ENCODE measurements at places on chromosomes 6 and 20. TPM values are rescaled to one million over a fixed set of nuclear protein-coding genes. Genes with fewer than 3 reads are reported as not detected.

Gene UBE2V1
- 185 TPM for total RNA-seq

Gene NAPB
- 12.3 TPM for total RNA-seq

Gene CALHM5
- 0.17 TPM for total RNA-seq

Gene ANKS1A
- 30.9 TPM for total RNA-seq

Gene NKX2-2
- not detected for total RNA-seq

Gene OSTM1
- total RNA-seq = 30.3 TPM

Gene SLC24A3
- 6.2 TPM for total RNA-seq

Gene ADGRB3
- 1.2 TPM for total RNA-seq

Gene MYB
- 7.6 TPM for total RNA-seq

Gene MGME1
- total RNA-seq = 56.3 TPM

Gene MEI4
- total RNA-seq = 0.23 TPM

GRCh38 chr6:57089265-57089664, 723 bp upstream of the ZNF451 start:
- H3K4me1 ChIP-seq = peaks cover 3% of the 10 kb centered on the region
- no peaks in the 10 kb centered on the region for H3K36me3 ChIP-seq
- no peaks in the 10 kb centered on the region for H3K27me3 ChIP-seq
- peak overlapping the region; percentile 57 for H3K4me3 ChIP-seq
- no peak for DNase-seq

- H3K36me3 ChIP-seq = peaks cover 48% of the 10 kb centered on the region
- no peak for DNase-seq
- peaks cover 3% of the 10 kb centered on the region for H3K4me1 ChIP-seq
- peak overlapping the region; percentile 94 for H3K4me3 ChIP-seq
- H3K27ac ChIP-seq = peak overlapping the region; percentile 78
- H3K27me3 ChIP-seq = no peaks in the 10 kb centered on the region
Measured at GRCh38 chr6:132814716-132815570, 574 bp downstream of the RPS12 start.

GRCh38 chr20:33394718-33395117, 6.6 kb downstream of the CDK5RAP1 start:
- no peak overlapping the region for H3K4me3 ChIP-seq
- H3K4me1 ChIP-seq = no peaks in the 10 kb centered on the region
- DNase-seq = no peak
- no peak overlapping the region for H3K27ac ChIP-seq
- no peaks in the 10 kb centered on the region for H3K27me3 ChIP-seq

- peaks cover 3% of the 10 kb centered on the region for H3K4me1 ChIP-seq
- no peak overlapping the region for H3K27ac ChIP-seq
- no peak overlapping the region for H3K4me3 ChIP-seq
- H3K36me3 ChIP-seq = no peaks in the 10 kb centered on the region
- DNase-seq = no peak
- no peaks in the 10 kb centered on the region for H3K27me3 ChIP-seq
Measured at GRCh38 chr6:82264824-82265223, 17.3 kb upstream of the IBTK start.

DNA sequence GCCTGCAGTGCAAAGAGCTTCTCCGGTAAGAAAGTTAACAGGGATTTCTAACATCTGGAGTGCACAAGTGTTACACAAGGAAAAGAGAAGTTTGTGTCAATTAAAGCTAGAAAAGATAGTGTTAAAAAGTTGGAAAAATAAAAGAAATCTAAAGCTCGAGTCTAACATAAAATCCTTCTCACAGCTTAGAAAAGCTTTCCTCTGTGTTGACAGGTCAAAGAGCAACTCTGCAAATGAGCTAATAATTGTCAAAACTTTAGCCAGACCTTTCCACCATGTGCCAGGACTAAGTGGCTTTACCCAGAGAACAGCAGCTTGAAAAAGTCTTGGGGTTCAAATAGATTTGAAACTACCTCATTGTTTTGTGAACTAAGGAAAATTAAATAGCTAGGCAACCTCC, 14.8 kb downstream of the PTPRK start:
- no peak overlapping the region for H3K4me3 ChIP-seq
- H3K27ac ChIP-seq = no peak overlapping the region
- no peak for DNase-seq
- no peaks in the 10 kb centered on the region for H3K36me3 ChIP-seq

- no peak within 1 kb of the TSS for H3K4me3 ChIP-seq
- H3K27me3 ChIP-seq = no peaks in the 10 kb centered on the region
- H3K36me3 ChIP-seq = no peaks in the 10 kb centered on the region
- DNase-seq = no peak
- peaks cover 9% of the 10 kb centered on the region for H3K4me1 ChIP-seq
- H3K27ac ChIP-seq = no peak within 1 kb of the TSS
Measured at GRCh38 chr6:127459231-127459641, at the start of gene KIAA0408. Gene KIAA0408, minus strand, starts transcription at chr6:127459389. Its CDS starts 5,408 bp downstream, at chr6:127453981.

GRCh38 chr6:10351791-10352190, 63.1 kb downstream of the TFAP2A start:
- H3K27ac ChIP-seq = no peak overlapping the region
- H3K4me3 ChIP-seq = no peak overlapping the region
- H3K4me1 ChIP-seq = no peaks in the 10 kb centered on the region
- DNase-seq = no peak

DNA sequence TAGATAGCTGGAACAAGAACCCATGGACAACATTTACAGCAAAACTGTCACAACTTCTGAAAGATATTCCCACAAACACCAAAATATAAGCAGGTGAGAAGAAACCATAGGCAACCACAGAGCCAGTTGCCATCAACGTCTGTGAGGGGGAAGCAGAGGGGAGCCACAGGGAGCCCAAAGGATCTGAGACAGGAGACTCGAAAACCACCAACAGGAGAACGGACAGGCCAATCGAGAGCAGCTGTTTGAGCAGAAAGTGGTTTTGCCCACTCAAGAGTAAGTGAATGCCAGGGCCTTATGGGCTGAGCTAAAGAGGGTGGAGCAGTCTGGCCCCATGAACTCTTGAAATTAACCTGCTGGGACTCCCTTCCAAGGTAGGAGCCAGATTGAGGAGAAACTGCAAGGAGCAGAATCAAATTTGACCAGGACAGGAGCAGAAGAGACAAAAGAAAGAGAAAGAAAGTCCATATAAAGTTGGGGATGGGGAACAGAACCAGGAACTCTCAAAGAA, 195.4 kb downstream of the ANKRD60 start:
- H3K27me3 ChIP-seq = no peaks in the 10 kb centered on the region
- H3K36me3 ChIP-seq = no peaks in the 10 kb centered on the region
- DNase-seq = no peak
- H3K4me3 ChIP-seq = no peak overlapping the region

DNA sequence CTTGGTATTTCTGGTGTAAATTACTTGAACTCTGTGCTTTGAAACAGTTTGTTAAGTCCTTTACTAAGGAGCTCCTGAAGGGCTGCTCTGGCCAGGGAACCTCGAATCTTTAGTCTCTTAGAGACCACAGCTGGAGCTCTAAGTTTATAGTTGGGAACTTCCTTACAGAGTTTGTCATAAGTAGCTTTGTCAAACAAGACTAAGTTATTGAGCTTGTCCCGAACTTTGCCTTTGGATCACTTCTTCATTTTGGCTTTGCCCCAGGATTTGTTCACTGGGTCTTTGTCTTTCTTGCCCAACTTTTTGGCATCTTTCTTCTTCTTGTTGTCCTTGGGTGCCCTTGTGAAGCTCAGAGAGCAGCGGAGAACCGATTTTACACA, 64.8 kb downstream of the FAM50B start:
- H3K27me3 ChIP-seq = no peaks in the 10 kb centered on the region
- no peaks in the 10 kb centered on the region for H3K36me3 ChIP-seq
- peak; percentile 17 for DNase-seq
- H3K27ac ChIP-seq = no peak overlapping the region
- H3K4me1 ChIP-seq = peaks cover 2% of the 10 kb centered on the region

GRCh38 chr20:22430746-22431168, 153.6 kb downstream of the FOXA2 start:
- H3K4me3 ChIP-seq = no peak overlapping the region
- H3K27ac ChIP-seq = no peak overlapping the region
- no peak for DNase-seq
- no peaks in the 10 kb centered on the region for H3K36me3 ChIP-seq

GRCh38 chr6:109834131-109834530, 143.0 kb downstream of the FIG4 start:
- DNase-seq = no peak
- H3K27ac ChIP-seq = no peak overlapping the region
- no peaks in the 10 kb centered on the region for H3K36me3 ChIP-seq
- H3K27me3 ChIP-seq = no peaks in the 10 kb centered on the region
- no peak overlapping the region for H3K4me3 ChIP-seq

GRCh38 chr6:5359417-5359816, 98.1 kb downstream of the FARS2 start:
- DNase-seq = no peak
- H3K4me3 ChIP-seq = no peak overlapping the region
- H3K27me3 ChIP-seq = no peaks in the 10 kb centered on the region
- no peaks in the 10 kb centered on the region for H3K36me3 ChIP-seq
- no peaks in the 10 kb centered on the region for H3K4me1 ChIP-seq
- H3K27ac ChIP-seq = no peak overlapping the region

- no peak for DNase-seq
- H3K4me3 ChIP-seq = no peak overlapping the region
- no peaks in the 10 kb centered on the region for H3K27me3 ChIP-seq
- H3K27ac ChIP-seq = no peak overlapping the region
- no peaks in the 10 kb centered on the region for H3K36me3 ChIP-seq
Measured at GRCh38 chr6:159972506-159973268, 3.8 kb downstream of the IGF2R start.

DNA sequence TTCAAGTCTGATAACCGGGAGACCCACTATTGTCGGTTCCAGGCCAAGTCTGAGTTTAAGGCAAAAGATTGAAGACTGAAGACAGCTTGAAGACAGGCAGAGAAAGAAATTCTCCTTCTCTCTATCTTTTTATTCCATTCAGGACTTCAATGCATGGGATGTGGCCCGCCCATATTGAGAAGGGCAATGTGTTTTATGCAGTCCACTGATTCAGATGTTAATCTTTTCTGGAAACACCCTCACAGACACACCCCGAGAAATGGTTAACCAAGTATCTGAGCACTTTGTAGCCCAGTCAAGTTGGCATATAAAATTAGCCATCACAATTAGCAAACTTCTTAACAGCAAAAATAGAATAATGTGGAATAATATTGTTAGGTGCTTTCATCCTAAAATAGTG, 75.5 kb upstream of the FABP7 start:
- no peak for DNase-seq
- no peak overlapping the region for H3K4me3 ChIP-seq
- H3K4me1 ChIP-seq = no peaks in the 10 kb centered on the region
- no peaks in the 10 kb centered on the region for H3K36me3 ChIP-seq
- H3K27ac ChIP-seq = no peak overlapping the region

DNA sequence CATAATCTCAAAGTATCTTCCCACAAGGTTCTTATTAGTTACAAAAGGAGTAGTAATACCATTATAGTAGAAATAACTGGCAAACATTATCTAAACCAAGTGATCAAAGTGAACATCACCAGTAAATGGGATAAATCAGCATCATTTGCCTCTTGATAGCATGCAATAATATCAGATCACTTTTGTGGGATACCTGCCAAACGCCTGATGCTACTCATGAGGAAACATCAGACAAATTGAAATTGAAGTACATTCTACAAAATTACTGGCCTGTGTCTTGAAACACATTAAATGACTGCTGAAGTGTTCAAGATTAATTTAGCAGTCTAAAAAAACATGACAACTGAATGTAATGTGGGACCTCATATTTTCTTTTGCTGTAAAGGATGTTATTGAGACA, 208.1 kb downstream of the TINAG start:
- H3K36me3 ChIP-seq = no peaks in the 10 kb centered on the region
- H3K4me3 ChIP-seq = no peak overlapping the region
- DNase-seq = no peak
- H3K27me3 ChIP-seq = no peaks in the 10 kb centered on the region
- H3K27ac ChIP-seq = no peak overlapping the region

GRCh38 chr6:30647242-30648116, 546 bp downstream of the C6orf136 start:
- no peaks in the 10 kb centered on the region for H3K27me3 ChIP-seq
- H3K27ac ChIP-seq = peak overlapping the region; percentile 66
